Regular cardiac myocyte (primary cell): ENCODE measurements at places on chromosomes 12 and 14. TPM values are rescaled to one million over a fixed set of nuclear protein-coding genes. Genes with fewer than 3 reads are reported as not detected.

The CLEC1A gene
- under 0.01 TPM in 1 of 2 replicates, not detected in the other for total RNA-seq

The SUOX gene
- total RNA-seq = 10.1 and 10.4 TPM in 2 replicates

The LRRC10 gene
- total RNA-seq = not detected in 2 replicates

The TBX3 gene
- 16.1 and 20.6 TPM in 2 replicates for total RNA-seq

The ZNF268 gene
- total RNA-seq = 25.5 and 36.6 TPM in 2 replicates

The GPR84 gene
- total RNA-seq = not detected in 2 replicates

The C14orf180 gene
- total RNA-seq = not detected in 2 replicates

The SCFD1 gene
- total RNA-seq = 119 and 143 TPM in 2 replicates

The A2ML1 gene
- total RNA-seq = under 0.01 TPM in 1 of 2 replicates, not detected in the other

The MGP gene
- 47.7 and 113 TPM in 2 replicates for total RNA-seq

The ESPL1 gene
- 2.0 and 10.0 TPM in 2 replicates for total RNA-seq

The ADAM21 gene
- total RNA-seq = 1.5 and 2.0 TPM in 2 replicates

The RD3L gene
- total RNA-seq = not detected in 2 replicates

The CLEC6A gene
- not detected in 2 replicates for total RNA-seq

The LACRT gene
- total RNA-seq = not detected in 2 replicates

The ATG14 gene
- 9.0 and 21.4 TPM in 2 replicates for total RNA-seq

The BICDL1 gene
- total RNA-seq = 0.28 and 0.38 TPM in 2 replicates

The IGF1 gene
- total RNA-seq = under 0.01 and 0.56 TPM in 2 replicates

The DIO2 gene
- 6.8 and 27.0 TPM in 2 replicates for total RNA-seq

The CCDC88C gene
- total RNA-seq = 0.77 and 0.85 TPM in 2 replicates

The CCDC92 gene
- total RNA-seq = 6.9 and 9.3 TPM in 2 replicates

The AICDA gene
- total RNA-seq = not detected in 2 replicates

The TBC1D30 gene
- total RNA-seq = 0.19 and 0.85 TPM in 2 replicates

The IFNG-AS1 gene
- not detected in 2 replicates for total RNA-seq

The PCED1B gene
- total RNA-seq = 0.56 and 1.2 TPM in 2 replicates
